ENCODE measurements at places on chromosomes 1 and 21.

DNA sequence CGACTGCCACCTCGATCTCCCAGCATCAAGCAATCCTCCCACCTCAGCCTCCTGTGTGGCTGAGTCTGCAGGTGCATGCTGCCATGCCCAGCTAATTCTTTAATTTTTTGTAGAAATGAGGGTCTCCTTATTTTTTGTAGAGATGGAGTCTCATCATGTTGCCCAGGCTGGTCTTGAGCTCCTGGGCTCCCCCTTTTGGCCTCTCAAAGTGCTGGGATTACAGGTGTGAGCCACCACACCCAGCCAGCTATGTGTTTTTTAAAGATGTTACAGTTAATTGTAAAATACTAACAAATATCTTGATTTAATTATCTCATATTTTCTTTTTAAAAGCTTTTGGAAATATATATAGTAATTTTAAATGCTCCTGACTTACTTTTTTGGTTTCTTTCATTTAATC, 181.3 kb upstream of the DMRTA2 start:
- DNase-seq = no peak

GRCh38 chr1:239814306-239814881, 277.3 kb upstream of the FMN2 start:
- DNase-seq = no peak

- DNase-seq = peak; percentile 63
Measured at GRCh38 chr1:983798-984475, 2.0 kb upstream of the PERM1 start.

GRCh38 chr1:217910791-217911320, 279.7 kb downstream of the SPATA17 start:
- DNase-seq = no peak

DNA sequence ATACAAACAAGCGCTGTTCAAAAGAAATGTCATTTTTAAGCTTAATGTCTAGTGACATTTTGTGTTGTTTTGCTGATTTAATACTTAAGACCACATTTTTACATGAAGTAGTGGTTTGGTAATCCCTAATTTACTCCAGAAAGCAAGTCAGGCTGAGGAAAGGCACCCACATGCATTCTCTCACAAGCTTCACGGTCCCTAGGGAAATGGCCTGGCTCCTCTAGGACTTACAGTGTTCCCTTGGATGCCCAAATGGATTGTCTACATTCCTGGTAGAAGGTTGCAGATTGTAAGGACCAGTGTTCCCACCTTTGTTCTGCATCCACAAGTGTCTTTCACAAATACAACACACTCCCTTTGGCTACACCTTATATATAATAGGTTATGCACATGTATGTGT, 9.5 kb downstream of the GPSM2 start:
- DNase-seq = no peak

GRCh38 chr1:160338580-160338979, 4.5 kb downstream of the COPA start:
- no peak for DNase-seq

DNA sequence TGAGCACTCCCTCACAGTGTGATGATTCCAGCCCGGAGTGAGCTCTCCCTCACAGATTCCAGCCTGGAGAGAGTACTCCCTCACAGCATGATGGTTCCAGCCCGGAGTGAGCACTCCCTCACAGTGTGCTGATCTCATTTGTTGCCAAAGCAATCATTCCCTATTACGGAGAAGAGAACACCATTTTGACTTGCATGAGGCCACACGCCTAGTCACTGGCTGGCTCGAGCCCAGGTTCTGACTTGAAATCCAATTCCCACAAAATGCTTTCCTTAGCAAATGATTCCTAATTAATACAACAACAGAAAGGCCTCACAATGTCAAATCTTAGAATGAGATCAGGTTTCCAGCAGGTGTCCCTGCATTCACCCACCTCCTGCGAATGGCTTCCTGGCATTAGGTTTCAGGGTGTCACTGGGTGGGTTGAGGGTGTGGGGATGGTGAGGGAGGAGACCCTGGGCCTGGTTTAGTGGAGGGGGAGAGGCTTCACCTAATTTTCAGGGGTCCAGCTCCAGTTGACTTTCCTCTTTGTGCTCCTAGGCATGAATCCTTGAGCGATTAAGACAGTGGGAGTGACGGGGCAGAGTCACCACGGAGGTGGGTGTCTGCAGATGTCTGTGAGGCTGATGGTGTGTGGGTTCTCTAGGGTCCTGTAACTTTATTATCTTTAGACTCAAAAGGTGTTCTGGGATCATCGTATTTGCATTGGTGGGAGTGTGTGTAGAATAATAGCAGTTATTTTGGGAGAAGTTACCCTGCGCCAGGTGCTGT, 158.5 kb downstream of the KCNJ6 start:
- no peak for DNase-seq

DNA sequence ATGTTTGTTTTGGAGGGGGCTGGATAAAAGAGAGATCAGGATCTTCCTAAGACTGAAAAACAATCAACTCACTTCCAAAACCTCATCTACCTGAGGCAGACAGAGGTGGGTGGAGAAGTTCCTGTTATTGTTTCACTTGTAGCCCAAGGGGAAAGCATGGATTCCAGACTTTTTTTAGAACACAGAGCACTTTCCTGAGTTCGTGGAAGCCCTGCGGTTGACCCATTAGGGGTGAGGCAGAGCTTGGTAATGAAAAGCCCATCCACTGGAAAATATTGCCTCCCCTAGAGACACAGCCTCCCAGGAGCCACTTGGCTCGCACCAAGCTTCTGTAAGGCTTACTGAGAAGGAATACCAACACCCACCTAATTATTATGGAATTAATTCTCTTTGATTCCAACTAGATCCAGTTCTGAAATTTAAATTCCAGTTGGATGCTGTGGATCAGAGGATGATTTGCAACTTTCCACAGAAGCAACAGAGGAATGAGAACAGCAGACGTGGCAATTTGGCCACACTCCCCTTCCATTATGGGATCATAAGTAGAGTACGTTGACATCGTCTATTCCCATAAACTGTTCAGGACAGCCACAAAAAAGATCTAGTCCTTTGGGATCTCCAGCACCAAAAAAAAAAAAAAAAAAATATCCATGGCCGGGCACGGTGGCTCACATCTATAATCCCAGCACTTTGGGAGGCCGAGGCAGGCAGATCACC, 4.1 kb upstream of the PEF1 start:
- no peak for DNase-seq

- peak; percentile 50 for DNase-seq
Measured at GRCh38 chr1:116334015-116334547, 39.0 kb upstream of the ATP1A1 start.

Data from body of pancreas (tissue), 4 donors.